Amygdala (tissue), 56 donors: ENCODE measurements at places on chromosomes 12 and 14.

- no peak for DNase-seq
Measured at GRCh38 chr12:121009741-121010140, 6.5 kb downstream of the C12orf43 start.

DNA sequence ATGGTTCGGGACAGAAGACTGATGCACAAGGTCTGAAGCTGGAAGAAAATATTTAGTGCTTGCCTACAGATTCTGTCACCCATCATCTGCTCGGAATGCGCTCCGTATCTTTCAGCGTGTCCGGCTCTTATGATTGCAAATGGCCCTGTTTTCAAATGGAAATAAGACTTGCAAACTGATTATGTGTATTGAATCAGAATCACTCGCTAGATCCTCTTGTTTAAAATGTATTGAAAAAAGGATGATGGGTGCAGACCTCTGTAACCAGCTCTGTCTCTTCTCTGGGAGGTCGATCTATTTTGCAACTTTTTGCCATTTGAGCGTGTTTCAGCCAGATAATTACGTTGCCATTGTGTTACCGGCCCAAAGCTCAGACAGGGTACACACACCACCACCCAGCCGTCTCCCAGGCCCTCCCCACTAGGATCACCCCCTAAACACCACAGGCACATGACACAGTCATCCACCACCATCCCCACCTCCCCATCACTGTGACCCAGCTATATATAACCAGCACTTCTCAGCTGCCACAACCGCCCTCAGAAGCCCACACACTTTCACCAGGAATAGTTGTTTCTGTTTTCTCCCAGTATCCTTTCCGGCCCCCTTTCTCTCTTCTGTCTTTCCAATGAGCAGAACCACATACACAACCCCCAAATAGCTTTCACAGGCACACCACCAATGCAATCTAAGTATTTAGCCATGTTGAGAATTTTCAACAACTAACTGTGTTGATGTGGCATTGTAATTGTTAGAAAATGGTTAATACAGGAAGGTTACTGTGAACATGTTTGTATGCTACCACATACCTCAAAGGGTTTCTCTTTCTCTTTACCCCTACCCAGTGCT, 10.7 kb downstream of the NKX2-1 start:
- DNase-seq, result no peak

DNA sequence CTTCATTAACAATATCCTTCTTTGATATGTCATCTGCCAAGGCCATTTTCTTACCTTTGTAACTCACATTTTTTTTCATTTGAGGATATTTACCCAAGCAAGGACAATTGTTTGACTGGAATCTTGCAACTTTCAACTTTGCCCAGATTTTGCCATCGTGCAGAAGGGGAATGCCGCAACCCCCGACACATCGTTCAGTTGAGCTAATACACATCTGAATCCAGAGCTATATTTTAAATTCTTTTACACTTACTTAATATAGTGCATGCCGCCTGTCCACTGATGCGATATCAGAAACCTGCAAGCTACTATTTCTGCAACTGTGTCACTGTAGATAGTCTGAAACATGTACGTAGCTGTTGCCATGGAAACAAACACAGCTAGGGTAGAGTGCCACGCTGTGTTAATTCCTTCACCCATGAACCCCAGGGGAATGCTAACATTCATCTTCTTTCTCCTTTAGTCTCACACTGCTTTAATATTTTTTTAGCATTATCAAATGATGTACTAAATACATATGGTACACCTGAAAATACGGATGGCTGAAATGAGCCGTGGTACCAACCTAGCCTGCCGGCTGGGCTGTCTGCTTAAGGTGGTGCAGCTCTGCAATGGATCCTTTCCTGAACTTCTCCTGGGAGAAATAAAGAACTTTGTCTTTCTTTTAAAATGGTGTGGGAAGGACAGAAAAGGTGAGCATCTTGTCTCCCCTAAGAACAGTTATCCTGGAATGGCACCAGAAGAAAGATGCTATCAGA, 77.0 kb upstream of the FOXN3 start:
- DNase-seq, result no peak

DNA sequence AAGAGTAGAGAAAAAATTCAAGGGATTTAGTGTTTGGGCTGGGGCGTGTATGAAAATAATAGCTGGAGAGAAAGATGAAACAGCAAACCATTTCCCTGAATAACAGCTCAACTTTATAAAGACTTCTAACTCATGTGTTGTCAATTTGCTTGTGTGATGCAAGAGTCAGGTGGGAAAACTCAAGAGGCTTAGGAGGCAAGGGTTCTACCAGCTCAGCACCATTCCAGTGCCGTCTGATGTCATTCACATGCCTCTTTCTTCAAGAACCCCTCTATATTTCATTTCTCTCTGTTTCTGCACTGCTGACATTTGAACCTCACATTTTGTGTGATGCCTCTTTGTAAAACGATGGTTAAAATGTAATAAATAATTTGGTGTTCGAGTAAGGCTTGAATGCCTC, 192.2 kb downstream of the PRKD1 start:
- DNase-seq, result no peak
